Activated CD4-positive, alpha-beta T cell treated with anti-CD3 and anti-CD28 coated beads, Interleukin-2, amount 10 ng/mL, durations not matched to agents 7 days and 5 days (primary cell): ENCODE measurements at places on chromosomes 6 and 20. TPM values are rescaled to one million over a fixed set of nuclear protein-coding genes. Genes with fewer than 3 reads are reported as not detected.

Gene HLA-DMA
- total RNA-seq: 26.8 TPM

Gene AGPAT4
- 8.5 TPM for total RNA-seq

Gene TSPO2
- total RNA-seq: not detected

Gene ERMARD
- 28.1 TPM for total RNA-seq

Gene IGF2R
- total RNA-seq: 62.8 TPM

Gene HLA-DRB5
- 27.9 TPM for total RNA-seq

Gene HLA-DPA1
- total RNA-seq: 26.2 TPM

Gene TNXB
- total RNA-seq: 6.7 TPM

Gene GLP1R
- total RNA-seq: not detected

Gene CLVS2
- not detected for total RNA-seq

Gene HEY2
- total RNA-seq: not detected

Gene MYCT1
- total RNA-seq: not detected

Gene DUSP15
- total RNA-seq: not detected

DNA sequence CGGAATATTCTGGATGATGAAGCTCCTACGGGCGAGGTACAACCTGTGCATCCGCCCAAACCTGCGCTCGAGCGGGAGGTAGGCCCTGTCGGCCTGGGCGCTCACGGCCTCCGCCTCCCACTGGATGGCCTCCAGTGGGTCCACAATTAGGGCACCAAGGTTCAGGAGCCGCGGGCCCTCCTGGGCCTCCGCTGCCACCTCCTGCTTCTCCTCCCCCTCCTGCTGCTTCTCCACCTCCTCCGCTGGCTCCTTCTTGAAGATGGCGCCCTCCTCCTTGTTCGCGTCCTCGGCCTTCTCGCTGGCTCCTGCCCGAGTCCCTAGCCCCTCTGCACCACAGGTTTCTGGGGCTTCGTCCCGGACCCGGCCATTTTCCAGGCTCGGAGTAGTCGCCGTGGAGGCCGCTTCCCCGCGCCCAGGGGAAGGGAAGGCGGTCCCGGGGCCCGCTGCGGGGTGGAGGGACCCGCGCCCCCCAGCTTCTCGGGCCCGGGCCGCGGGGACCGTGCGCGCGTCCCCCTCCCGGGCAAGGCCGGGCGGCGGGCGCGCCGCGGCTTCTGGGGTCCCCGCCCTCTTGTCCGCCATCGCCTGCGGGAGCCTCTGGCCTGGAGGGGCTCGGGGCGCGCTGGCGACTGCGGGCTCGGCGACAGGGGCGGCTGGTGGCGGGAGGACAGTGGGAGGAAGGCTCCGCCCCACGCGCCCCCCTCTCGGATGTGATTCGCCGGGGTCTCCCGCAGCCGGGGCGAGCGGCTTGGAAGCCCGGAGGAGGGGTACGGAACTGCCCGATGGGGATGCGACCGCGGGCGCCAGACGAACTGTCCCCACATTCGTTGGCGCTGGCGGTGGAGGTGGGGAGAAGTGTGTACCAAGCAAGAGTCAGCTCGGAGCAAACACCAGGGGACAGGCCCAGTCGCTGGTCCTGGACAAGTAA lies 17.6 kb downstream of the PLAGL2 start:
- peak; percentile 23 for DNase-seq
- peak overlapping the region; percentile 89 for H3K27ac ChIP-seq
- H3K36me3 ChIP-seq: peaks cover 8% of the 10 kb centered on the region
- H3K27me3 ChIP-seq: no peaks in the 10 kb centered on the region

GRCh38 chr6:5818959-5819358 lies 187.8 kb downstream of the NRN1 start:
- peaks cover 6% of the 10 kb centered on the region for H3K4me1 ChIP-seq
- no peaks in the 10 kb centered on the region for H3K36me3 ChIP-seq
- H3K4me3 ChIP-seq: no peak overlapping the region

DNA sequence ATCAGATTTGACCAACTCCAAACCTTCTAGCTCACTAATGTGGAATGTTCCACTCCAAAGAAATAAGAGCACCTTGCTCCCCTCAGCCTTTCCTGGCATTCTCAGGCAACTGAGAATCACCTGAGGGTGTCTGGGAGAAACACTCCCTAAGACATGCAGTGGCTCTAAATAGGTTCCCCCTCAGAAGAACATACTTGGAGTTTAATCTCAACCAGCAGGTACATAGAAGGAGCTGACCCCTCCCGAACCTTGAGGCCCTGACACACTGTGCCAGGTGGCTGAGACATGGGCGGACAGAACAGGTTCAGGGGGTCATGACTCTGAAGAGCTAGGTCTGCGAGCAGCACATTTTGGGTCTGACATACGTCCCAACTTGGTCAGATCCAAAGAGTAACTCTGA lies 107.6 kb upstream of the MAP3K4 start:
- H3K4me1 ChIP-seq: no peaks in the 10 kb centered on the region
- H3K36me3 ChIP-seq: no peaks in the 10 kb centered on the region
- H3K27me3 ChIP-seq: peaks cover 2% of the 10 kb centered on the region
- no peak overlapping the region for H3K4me3 ChIP-seq

- no peak overlapping the region for H3K4me3 ChIP-seq
- no peaks in the 10 kb centered on the region for H3K27me3 ChIP-seq
- H3K27ac ChIP-seq: no peak overlapping the region
- DNase-seq: no peak
- H3K36me3 ChIP-seq: no peaks in the 10 kb centered on the region
- no peaks in the 10 kb centered on the region for H3K4me1 ChIP-seq
These were observed 252.9 kb upstream of the MAN1A1 start for GRCh38 chr6:119602215-119603178.

DNA sequence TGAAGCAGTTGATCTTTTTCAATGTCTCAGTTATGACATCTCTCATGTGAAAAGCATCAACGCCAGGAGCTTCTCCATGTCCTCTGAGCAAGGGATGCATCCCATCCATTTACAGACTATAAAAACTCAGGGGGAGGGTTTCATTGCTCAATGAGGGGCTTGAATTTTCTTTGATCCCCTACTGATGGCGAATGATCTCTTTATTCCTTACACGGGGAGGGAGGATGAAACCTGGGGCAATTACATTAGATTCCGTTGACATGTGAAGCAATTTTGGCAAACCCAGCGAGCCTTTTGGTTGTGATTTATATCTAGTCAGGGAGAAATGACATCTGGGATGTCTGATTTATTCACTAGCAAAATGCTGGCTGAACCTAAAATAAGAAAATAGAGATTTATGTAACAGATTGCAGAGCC lies 268.9 kb downstream of the HIVEP2 start:
- peaks cover 4% of the 10 kb centered on the region for H3K27me3 ChIP-seq
- H3K4me3 ChIP-seq: no peak overlapping the region
- H3K4me1 ChIP-seq: peaks cover 7% of the 10 kb centered on the region
- no peak overlapping the region for H3K27ac ChIP-seq
- no peaks in the 10 kb centered on the region for H3K36me3 ChIP-seq
- no peak for DNase-seq

GRCh38 chr6:41187924-41188886 lies 12.7 kb downstream of the TREML2 start:
- H3K27me3 ChIP-seq: no peaks in the 10 kb centered on the region
- H3K27ac ChIP-seq: peak overlapping the region; percentile 63
- H3K36me3 ChIP-seq: peaks cover 30% of the 10 kb centered on the region
- peaks cover 49% of the 10 kb centered on the region for H3K4me1 ChIP-seq

GRCh38 chr6:79193971-79194370 lies 40.5 kb downstream of the HMGN3 start:
- H3K4me1 ChIP-seq: no peaks in the 10 kb centered on the region
- no peaks in the 10 kb centered on the region for H3K36me3 ChIP-seq
- DNase-seq: no peak

DNA sequence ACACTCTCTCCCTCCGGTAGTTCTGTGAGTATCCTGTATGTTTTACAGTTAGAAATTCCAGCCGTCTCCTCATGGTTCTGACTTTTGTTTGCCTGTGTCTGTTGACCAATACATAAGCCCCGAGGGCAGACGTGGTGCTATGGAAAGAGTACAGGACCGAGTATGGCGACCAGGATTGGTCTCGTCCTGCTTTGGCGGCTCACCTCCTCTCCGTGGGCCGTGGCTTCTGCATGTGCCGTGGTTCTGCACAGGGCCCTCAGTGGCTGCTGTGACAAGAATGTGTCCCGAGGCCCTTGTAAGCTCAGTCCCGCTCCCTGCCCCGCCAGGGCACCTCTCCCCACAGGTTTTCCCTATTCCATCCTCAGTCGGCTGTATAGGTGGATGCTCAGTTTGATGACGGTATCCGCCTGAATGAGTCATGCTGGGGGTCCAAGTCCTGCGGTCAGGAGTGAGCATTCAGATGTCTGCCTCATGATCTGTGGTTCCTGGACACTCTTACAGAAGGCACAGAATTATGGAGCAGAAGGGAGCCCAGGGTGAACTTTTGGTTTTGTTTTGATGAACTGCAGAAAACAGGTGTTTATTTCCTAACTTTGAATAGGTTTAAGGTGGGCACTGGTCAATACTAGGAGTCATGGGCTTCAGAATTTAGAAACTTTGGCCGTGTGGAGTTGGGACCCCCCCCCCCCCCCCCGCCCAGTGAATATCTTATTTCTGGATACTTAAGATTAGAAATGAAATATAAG lies 1.2 kb downstream of the ARFGAP1 start:
- H3K27me3 ChIP-seq: no peaks in the 10 kb centered on the region
- peak overlapping the region; percentile 81 for H3K4me3 ChIP-seq
- H3K27ac ChIP-seq: peak overlapping the region; percentile 90
- H3K36me3 ChIP-seq: peaks cover 4% of the 10 kb centered on the region
- peaks cover 29% of the 10 kb centered on the region for H3K4me1 ChIP-seq

DNA sequence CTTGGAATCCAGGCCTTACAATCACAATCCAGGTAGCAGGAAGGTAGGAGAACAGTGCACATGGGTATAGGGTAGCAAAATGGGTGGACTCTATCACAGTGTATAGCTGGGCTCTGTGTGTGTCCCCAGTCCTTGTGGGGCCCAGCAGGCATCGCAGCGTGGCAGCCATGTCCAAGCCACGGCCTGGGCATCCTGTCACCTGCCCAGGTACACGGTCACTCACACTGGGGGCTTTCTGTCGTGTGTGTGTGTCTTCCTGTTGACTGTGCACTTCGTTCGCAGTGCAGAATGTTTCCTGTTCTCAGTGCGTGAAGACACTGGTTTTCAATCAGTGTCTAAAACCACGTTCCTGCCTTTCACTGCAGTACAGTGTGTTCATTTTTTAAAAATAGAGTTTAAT lies 523.2 kb upstream of the JARID2 start:
- no peak overlapping the region for H3K27ac ChIP-seq
- no peak overlapping the region for H3K4me3 ChIP-seq
- peaks cover 5% of the 10 kb centered on the region for H3K36me3 ChIP-seq
- H3K4me1 ChIP-seq: peaks cover 32% of the 10 kb centered on the region

- no peak overlapping the region for H3K27ac ChIP-seq
- no peak overlapping the region for H3K4me3 ChIP-seq
- no peaks in the 10 kb centered on the region for H3K36me3 ChIP-seq
These were observed 179.4 kb upstream of the JAG1 start for GRCh38 chr20:10853176-10853575.

DNA sequence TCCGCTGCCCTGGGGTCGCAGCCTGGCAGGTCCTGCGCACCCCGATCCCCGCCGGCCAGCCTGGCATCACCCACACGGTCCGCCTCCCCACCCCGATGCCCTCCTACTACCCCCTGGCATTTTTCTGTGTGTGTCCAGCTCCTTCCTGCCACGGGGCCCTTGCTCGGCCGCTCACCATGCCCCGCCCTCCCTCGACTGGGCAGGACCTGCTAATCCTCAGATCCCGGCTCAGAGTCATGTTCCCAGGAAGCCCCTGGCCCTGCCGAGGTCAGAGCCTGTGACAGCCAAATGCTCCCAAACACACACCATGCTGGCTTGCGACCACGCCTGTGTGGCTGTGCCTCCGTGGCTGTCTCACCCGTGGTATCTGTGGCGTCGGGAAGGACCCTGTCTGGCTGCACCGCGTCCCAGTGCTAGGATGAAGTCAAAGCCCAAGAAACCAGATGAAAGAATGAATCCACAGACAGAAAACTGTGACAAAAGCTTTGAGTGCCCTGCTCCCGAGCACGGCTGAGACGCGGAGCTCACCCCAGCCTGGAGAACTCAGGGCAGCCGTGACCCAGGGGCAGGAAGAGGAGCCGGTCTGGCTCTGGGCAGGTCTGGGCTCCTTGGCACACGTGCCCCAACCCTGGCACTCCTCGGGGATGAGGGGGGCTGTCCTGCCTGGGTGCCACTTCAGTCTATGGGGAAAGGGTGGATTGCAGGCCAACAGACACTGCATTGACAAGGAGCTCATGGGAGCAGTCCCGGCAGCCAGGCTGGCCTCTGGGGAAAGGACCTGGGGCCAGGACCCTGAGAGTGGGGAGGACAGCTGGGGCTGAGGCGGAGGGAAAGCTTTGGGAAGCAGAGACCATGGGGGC lies 20.8 kb upstream of the SLCO4A1 start:
- H3K4me3 ChIP-seq: no peak overlapping the region
- no peaks in the 10 kb centered on the region for H3K36me3 ChIP-seq
- H3K27me3 ChIP-seq: no peaks in the 10 kb centered on the region

GRCh38 chr6:63926950-63927927 lies 291.6 kb downstream of the PHF3 start:
- DNase-seq: no peak
- H3K4me1 ChIP-seq: no peaks in the 10 kb centered on the region
- no peak overlapping the region for H3K4me3 ChIP-seq
- H3K27me3 ChIP-seq: no peaks in the 10 kb centered on the region
- no peak overlapping the region for H3K27ac ChIP-seq
- no peaks in the 10 kb centered on the region for H3K36me3 ChIP-seq

DNA sequence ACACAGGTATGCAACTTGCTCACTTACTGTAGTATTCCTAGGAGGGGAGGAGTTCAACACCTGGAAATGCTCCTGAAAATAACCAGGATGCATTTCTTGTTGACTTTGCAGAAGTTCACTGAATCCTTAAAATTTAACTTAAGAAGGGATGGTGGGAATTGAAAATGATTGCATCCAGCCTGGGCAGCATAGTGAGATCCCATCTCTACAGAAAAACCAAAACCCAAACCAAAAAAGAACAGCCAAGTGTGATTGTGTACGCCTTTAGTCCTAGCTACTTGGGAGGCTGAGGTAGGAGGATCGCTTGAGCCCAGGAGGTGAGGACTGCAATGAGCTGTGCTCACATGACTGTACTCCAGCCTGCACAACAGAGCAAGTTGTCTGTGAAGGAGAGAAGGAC lies 1.7 kb downstream of the DNAH8 start:
- H3K27ac ChIP-seq: no peak overlapping the region
- no peaks in the 10 kb centered on the region for H3K36me3 ChIP-seq
- peaks cover 33% of the 10 kb centered on the region for H3K4me1 ChIP-seq
- no peak for DNase-seq
- H3K27me3 ChIP-seq: peaks cover 37% of the 10 kb centered on the region

GRCh38 chr6:139982195-139982594 lies 607.7 kb upstream of the CITED2 start:
- no peak for DNase-seq
- H3K4me1 ChIP-seq: no peaks in the 10 kb centered on the region
- H3K27ac ChIP-seq: no peak overlapping the region
- H3K27me3 ChIP-seq: no peaks in the 10 kb centered on the region
- H3K36me3 ChIP-seq: no peaks in the 10 kb centered on the region

- peaks cover 5% of the 10 kb centered on the region for H3K4me1 ChIP-seq
- H3K27me3 ChIP-seq: no peaks in the 10 kb centered on the region
- H3K36me3 ChIP-seq: no peaks in the 10 kb centered on the region
- no peak overlapping the region for H3K4me3 ChIP-seq
- H3K27ac ChIP-seq: no peak overlapping the region
- DNase-seq: no peak
These were observed 17.9 kb downstream of the RALGAPA2 start for GRCh38 chr20:20694591-20694990.
